ENCODE measurements at places on chromosomes 4 and X. TPM values are rescaled to one million over a fixed set of nuclear protein-coding genes. Genes with fewer than 3 reads are reported as not detected.

Gene GYG2
- polyA plus RNA-seq: not detected

- no peak overlapping the region for H3K27ac ChIP-seq
- H3K4me1 ChIP-seq: peaks cover 20% of the 10 kb centered on the region
- H3K27me3 ChIP-seq: no peaks in the 10 kb centered on the region
- H3K36me3 ChIP-seq: no peaks in the 10 kb centered on the region
These were observed 75.9 kb upstream of the CAMK2D start for GRCh38 chr4:113837397-113837796.

GRCh38 chr4:152513078-152513477, 22.8 kb downstream of the FBXW7 start:
- H3K27me3 ChIP-seq: no peaks in the 10 kb centered on the region
- H3K4me3 ChIP-seq: no peak overlapping the region
- H3K36me3 ChIP-seq: no peaks in the 10 kb centered on the region
- H3K4me1 ChIP-seq: peaks cover 11% of the 10 kb centered on the region

GRCh38 chr4:2103843-2104547, 44.9 kb downstream of the NAT8L start:
- H3K27me3 ChIP-seq: peaks cover 51% of the 10 kb centered on the region
- no peak overlapping the region for H3K27ac ChIP-seq
- H3K4me1 ChIP-seq: no peaks in the 10 kb centered on the region
- no peak for DNase-seq

Gene ATP10D
- polyA plus RNA-seq: 16.1 TPM

DNA sequence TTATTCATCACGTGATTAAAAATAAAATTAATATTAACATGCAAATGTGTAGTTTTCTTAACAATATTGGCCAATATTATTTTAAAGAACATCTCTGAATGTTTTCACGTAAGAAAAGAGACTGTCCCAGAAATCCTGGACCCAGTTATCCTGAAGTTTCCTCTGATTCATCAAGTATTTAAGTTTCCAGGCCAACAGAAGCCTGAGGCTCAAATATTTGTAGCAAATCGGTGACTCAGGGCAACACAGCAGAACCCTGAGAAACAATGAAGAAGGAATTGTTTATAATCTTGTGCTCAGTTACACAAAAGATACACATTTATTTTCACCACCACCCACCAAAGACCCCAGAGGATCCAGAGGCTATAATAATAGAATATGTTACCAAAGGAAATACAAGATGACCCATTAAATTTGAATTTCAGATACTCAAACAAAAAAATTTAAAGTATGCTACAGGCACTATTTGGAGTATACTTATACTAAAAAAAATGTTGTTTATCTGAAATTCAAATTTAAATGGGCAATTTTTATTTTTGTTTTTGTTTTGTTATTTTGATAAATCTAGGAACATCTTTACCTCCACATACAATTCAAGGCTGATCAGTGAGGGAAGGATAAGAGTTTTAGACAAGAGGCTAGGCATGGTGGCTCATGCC, 33.9 kb upstream of the SLC7A11 start:
- H3K27me3 ChIP-seq: no peaks in the 10 kb centered on the region
- H3K4me3 ChIP-seq: no peak overlapping the region
- no peak for DNase-seq
- H3K4me1 ChIP-seq: no peaks in the 10 kb centered on the region

Gene SAP30
- polyA plus RNA-seq: 3.5 TPM

DNA sequence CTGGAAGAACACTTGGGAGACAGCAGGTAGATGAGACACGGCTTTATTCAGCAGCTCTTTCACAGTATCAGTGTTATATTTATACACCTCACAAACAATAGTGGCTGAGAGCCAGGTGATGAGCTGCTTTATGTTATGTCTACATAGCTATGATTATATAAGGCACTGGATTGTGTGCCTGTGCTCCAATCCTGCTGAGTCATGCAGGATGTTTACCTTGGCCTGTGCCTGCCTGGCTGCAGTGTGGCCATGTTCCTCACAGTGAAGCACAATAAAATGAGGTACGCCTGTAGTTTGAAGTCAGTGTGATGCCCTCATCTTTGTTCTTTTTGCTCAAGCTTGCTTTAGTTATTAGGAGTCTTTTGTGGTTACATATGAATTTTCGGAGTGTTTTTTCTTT, 31.3 kb downstream of the CXCL13 start:
- no peaks in the 10 kb centered on the region for H3K4me1 ChIP-seq
- H3K27ac ChIP-seq: no peak overlapping the region
- H3K36me3 ChIP-seq: no peaks in the 10 kb centered on the region
- H3K4me3 ChIP-seq: no peak overlapping the region

Gene STAG2
- polyA plus RNA-seq: 24.8 TPM

Gene ALB
- polyA plus RNA-seq: 0.24 TPM

Gene ETDA
- not detected for polyA plus RNA-seq

GRCh38 chr4:120704538-120704937, 218.0 kb downstream of the PRDM5 start:
- H3K36me3 ChIP-seq: no peaks in the 10 kb centered on the region
- DNase-seq: no peak
- H3K27me3 ChIP-seq: no peaks in the 10 kb centered on the region
- H3K4me1 ChIP-seq: no peaks in the 10 kb centered on the region
- H3K27ac ChIP-seq: no peak overlapping the region

Gene ASB11
- polyA plus RNA-seq: not detected

GRCh38 chr4:48139691-48140090, 5.6 kb upstream of the TXK start:
- H3K4me1 ChIP-seq: peaks cover 27% of the 10 kb centered on the region
- H3K27ac ChIP-seq: no peak overlapping the region
- peaks cover 34% of the 10 kb centered on the region for H3K36me3 ChIP-seq
- no peaks in the 10 kb centered on the region for H3K27me3 ChIP-seq
- DNase-seq: no peak

Gene MGAT4D
- not detected for polyA plus RNA-seq

- DNase-seq: no peak
- no peak overlapping the region for H3K27ac ChIP-seq
- H3K36me3 ChIP-seq: no peaks in the 10 kb centered on the region
- H3K4me3 ChIP-seq: no peak overlapping the region
These were observed 483.8 kb downstream of the AFF2 start for GRCh38 chrX:148984238-148984637.

Gene GAGE2A
- polyA plus RNA-seq: not detected

Gene MAGEA11
- not detected for polyA plus RNA-seq

Gene ADH1A
- polyA plus RNA-seq: not detected

- H3K27ac ChIP-seq: no peak overlapping the region
- DNase-seq: no peak
- H3K4me1 ChIP-seq: no peaks in the 10 kb centered on the region
These were observed 57.4 kb downstream of the FAT1 start for GRCh38 chr4:186666252-186666651.

Gene HMGB3
- polyA plus RNA-seq: 2.1 TPM

Gene ALPK1
- 6.7 TPM for polyA plus RNA-seq

GRCh38 chr4:37447886-37448285, 203.3 kb downstream of the NWD2 start:
- no peaks in the 10 kb centered on the region for H3K4me1 ChIP-seq
- H3K27ac ChIP-seq: no peak overlapping the region

GRCh38 chr4:147730333-147730732, 1.6 kb upstream of the ARHGAP10 start:
- H3K27ac ChIP-seq: no peak overlapping the region
- no peak for DNase-seq
- peaks cover 34% of the 10 kb centered on the region for H3K27me3 ChIP-seq
- no peaks in the 10 kb centered on the region for H3K36me3 ChIP-seq
- H3K4me1 ChIP-seq: peaks cover 22% of the 10 kb centered on the region

GRCh38 chrX:41105005-41105404, 19.8 kb downstream of the USP9X start:
- no peak for DNase-seq
- H3K27ac ChIP-seq: no peak overlapping the region
- H3K4me1 ChIP-seq: peaks cover 37% of the 10 kb centered on the region
- no peaks in the 10 kb centered on the region for H3K27me3 ChIP-seq
- H3K4me3 ChIP-seq: no peak overlapping the region

Gene RADX
- 7.9 TPM for polyA plus RNA-seq

Measured in B cell (primary cell).